ENCODE measurements at places on chromosomes 5 and 9.

- no peak for DNase-seq
Measured at GRCh38 chr5:93995126-93995621, 253.8 kb upstream of the POU5F2 start.

DNA sequence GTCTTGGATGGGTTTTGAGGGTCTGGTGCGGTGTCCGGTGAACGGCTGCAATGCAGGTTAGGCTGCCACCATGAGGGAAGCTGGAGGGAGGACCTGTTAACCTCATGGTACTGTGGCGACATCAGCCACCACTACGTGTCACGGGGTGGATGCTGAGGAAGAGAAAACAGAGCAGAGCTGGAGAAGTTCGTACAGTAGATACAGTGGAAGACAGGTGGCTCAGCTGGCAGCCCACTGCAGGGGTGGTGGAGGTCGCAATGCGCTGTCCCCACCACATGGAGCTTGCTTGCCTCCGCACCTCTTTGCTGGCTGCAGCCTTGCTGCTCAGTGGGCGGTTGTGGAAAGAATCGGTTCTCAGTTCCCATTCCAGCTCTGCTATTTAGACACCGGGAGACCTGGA is 2.8 kb downstream of the DCANP1 start:
- DNase-seq = no peak

DNA sequence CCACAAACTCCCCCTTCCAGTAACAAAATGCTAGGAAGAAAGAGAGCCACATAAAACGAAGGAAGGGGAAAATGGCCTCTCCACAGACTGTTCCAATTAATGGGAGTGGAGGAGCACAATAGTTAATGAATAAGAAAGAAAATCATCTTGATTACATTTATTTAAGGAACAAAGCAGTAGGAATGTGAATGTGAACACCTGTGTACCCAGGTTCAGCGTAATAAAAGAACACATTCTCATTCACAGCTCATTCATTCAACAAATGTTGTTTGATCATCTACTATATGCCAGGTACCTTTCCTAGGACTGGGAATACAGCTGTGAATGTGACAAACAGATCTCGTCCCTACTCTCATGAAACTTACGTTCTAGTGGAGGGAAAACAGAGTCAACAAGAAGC is 35.7 kb downstream of the SIL1 start:
- DNase-seq = no peak

DNA sequence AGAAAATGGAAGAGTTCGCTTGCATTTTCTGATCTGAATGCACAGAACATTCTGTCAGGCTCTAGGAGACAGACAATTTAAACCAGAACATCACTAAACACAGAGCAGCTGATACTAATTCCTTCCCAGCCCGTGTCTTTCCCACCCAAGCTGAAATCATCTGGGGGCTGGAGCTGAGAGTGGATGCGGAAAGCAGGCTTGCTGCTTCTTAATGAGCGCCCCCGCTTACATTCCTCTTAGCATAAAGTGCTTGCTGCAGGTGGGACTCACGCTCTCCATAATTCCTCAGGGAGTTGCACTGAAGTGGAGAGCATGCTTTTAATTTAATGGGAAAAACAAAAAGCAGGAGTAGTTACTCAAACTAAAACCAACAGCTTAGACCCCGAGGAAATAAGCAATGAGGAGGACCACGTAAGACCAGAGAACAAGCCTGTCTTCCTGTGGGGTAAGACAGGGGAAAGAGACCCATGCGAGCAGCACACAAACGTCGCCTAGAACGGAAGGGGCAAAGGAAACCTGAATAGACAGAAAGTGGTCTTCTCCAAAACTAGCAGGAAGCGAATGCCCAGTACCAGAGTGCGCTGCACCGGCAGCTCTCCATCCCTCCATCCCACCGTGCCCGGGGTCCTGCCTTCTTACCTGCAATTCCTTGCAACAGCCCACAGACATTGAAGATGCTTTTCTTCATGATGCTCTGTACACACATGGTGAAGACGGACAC is 139.3 kb downstream of the LHFPL2 start:
- no peak for DNase-seq

DNA sequence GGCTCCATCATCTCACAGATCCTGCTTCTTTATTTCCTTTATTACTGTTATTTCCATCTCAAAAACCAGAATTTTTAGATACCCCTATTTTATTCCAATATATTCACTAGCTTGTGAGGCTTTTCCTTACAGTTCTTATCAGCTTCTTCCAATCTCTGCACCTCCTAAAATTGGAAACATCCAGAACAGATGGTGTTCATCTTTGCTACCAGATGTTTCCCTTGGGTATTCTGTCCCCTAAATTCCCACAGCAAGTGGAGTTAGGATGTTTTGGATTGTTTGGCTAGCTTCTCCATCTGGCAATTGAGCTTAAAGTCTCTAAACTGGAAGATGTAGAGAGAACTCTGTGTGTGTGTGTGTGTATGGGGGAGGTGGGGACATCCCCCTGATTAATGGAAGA is 580.4 kb downstream of the DTWD2 start:
- DNase-seq = no peak

- DNase-seq = no peak
Measured at GRCh38 chr5:52673495-52673894, 114.2 kb upstream of the ITGA1 start.

DNA sequence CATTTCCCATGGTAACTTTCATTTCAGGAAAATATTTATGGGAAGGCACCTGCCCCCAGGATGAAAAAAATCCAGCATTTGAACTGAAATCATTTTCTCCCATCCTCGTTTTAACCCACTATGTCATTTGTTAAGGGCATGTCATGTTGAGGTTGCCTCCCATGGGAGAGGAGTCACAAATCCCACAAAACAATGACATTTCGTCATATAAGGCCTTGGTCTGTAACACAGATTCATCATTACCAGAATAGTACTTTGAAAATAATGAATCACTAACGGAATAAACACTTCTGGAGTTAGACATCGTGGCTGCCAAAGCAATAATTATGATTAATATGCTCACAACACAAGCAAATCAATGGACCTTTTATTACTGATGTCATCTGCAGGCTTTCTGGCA is 274.1 kb downstream of the NDUFS4 start:
- DNase-seq = no peak

All from midbrain (tissue), 1 donor.